GM12892 (cell line): ENCODE measurements at places on chromosomes 4 and X.

- DNase-seq: no peak
These were observed 49.5 kb downstream of the PSAPL1 start for GRCh38 chr4:7384929-7385890.

DNA sequence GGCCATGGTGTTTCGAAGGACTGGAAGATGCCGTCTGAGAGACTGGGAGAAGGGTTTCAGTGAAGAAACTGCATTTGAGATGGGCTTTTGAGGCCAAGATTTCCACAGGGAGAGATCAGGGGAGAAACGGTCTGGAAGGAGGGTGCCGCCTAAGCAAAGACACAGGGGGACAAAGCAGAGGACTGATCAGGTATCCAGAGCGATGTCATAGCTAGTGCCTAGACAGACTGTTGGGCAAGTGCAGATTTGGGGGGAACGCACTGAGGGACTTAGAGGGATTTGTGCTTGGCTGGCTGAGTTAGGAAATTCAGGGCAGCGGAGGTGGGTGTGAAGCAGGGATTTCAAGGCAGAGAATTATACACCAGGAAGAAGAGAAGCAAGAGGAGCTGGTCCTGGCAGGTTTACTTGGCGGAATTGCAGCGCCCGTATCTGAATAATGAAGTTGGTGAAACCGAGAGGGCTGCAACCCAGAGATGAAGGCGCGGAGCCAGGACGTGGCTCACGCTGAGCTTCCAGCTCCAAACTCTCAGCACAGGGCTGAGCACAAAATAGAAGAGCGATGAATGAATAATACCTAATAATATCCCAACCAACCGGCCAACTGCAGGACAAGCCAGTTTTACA, 106.9 kb downstream of the MAML3 start:
- DNase-seq: no peak

DNA sequence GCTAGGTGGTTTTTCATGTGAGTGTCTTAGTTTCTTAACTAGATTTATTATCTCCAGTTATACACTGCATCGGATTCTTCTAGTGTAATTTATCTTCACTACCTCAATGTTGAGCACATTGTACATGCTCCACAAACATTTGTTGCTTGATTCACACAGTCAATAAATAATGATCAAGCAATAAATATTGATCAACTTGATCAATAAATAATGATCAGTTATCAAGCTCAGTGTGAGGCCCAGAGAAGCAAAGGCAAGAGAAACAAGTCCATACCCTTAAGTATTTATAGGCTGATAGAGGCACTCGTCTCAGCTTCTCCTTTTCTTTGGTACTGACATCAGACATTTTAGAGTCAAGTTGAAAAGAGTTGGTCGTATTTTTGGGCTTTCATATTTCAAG, 5.1 kb upstream of the VBP1 start:
- DNase-seq: no peak

DNA sequence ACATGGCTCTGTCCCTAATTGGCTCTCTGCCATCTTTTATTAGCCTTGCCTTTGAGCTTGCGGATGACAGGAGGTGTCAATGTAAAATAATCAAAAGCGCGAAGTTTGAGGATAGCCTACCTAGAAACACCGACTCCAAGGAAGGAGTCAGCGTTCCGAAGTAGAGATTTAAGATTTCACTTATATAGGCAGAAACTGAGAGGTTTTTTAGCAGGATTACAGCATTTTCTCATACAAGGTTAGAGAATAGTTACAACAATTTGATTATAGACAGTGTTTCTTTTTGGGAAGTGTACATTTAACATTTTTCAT, 499 bp upstream of the NFXL1 start:
- no peak for DNase-seq

GRCh38 chr4:23750125-23750524, 139.7 kb downstream of the PPARGC1A start:
- DNase-seq: no peak

DNA sequence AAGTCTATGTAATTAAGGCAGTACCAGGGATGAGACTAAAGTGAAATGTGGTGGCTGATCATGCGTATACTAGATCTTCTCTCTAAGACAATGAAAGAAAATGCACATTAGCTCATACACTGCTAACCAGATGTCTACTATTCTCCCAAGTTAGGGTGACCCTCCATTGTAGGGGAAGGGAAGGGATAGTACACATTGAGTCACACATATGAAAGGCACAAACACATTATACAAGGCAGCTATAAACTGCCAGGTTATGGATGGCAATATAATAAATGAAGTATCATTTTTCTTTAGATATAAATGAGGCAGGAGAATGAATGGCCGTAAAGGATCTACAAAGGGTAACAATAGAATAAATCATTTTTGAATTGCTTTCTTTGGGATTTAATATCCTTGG, 4.5 kb downstream of the SHROOM3 start:
- DNase-seq: no peak

- DNase-seq: no peak
These were observed 47.2 kb downstream of the DMP1 start for GRCh38 chr4:87697272-87697671.

- DNase-seq: no peak
These were observed 167.5 kb downstream of the ADGRA3 start for GRCh38 chr4:22348410-22348809.

GRCh38 chr4:158873795-158874401, 105.1 kb downstream of the FNIP2 start:
- no peak for DNase-seq

DNA sequence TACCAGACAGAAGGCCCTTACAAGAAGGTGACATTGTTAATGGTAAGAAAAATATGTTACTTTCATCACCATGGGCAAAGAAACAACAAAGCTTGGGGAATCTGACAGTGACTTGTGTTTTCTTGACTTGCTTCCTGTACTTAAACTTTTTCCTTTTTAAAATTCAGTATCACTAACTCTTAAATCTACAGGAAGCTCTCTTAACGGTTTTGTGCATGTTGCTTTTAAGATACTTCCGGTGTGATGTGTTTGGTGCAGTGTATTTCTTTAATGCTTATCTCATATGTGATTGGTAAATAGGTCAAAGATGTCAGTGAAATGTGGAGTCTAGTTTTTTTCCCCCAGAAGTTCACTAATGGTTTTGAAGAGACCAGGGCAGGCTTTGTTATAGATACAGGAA, 45.2 kb downstream of the ADH5 start:
- DNase-seq: no peak

DNA sequence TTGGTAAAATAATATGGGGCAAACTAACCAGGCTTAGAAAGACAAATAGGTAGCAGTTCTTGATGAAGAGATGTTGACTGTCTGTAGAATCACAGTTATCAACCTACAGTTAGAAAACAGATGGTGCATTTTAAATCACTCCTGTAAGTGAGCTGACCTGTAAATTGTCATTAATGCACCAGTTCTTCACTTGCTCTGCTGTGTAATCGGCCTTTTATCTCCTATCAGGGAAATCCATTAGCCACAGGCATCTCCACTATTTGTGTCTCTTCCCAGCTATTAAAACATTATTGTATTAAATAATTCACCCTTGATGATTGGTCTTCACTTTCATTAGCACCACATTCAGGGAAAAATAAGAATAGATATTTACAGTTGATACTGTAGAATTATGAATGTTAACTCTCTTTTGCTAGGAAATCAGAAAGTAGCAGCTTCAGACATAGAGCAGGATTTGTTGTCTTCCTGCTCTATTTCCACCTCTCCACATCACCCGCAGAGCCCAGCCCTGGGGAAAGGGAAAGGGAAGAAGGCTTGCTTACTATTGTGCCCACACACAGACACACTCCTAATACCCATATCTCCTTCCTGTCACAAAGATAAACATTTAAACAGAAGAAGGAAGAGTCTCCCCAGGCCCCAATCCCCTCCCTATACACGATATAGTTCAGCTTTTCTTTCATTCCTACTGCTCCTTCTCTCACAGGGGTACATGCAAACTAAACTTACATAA, 97.1 kb downstream of the REELD1 start:
- DNase-seq: no peak

DNA sequence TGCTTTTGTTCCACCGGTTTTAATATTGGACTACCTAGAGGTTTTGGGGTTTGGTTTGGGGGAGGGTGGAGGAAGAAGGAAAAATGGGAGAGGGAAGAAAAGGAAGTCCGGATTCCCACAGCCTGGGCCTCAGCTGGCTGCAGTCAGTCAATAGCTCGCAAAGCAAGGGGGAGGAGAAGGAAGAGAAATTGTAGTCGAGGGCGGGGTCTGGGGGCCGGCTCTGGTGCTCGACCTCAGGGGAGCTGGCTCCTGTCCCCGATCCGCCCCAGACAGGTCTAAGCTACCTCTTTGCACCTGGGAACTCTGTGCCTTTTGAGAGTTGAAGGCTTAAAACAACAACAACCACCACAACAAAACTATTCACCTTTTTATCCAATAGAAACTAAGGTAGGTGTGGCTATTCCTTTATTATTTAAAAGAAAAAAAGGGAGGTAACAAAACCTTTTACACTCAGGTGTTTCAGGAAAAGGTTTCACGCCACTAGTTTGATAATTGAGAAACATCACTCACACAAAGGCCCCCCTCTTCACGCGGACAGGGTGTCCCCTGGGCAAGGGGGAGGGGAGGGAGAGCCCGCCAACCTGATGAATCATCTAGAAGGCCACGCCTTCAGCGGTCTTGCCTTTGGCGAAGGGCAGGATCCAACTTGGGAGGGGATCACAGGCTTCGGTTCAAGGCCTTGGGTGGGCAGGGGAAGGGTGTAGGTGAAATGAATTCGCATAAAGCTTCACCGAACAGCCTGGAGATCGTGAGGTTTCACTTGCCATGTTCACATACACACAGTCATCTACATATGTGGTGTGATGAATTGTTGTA, 1.6 kb upstream of the LNX1 start:
- DNase-seq: no peak

GRCh38 chr4:189660722-189661360, 279.8 kb upstream of the FRG1 start:
- no peak for DNase-seq

DNA sequence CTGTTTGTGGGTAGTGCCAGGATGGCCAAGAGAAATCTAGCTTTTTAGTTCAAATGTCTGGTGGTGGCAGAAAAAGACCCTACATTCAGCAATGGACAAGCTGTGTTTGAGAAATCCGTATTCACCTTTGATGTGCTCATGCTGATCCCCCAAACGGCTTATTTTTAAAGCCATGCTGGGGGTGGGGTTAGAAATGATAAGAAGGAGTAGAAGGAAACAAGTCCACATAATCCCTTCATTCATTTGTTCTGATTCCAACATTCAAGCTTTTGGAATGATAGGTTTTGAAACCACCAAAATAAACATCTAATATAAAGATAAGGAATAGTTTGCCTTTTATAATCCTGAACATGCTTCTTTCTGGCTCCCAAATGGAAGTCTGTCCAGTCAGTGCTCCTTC, 92.0 kb upstream of the DKK2 start:
- no peak for DNase-seq

DNA sequence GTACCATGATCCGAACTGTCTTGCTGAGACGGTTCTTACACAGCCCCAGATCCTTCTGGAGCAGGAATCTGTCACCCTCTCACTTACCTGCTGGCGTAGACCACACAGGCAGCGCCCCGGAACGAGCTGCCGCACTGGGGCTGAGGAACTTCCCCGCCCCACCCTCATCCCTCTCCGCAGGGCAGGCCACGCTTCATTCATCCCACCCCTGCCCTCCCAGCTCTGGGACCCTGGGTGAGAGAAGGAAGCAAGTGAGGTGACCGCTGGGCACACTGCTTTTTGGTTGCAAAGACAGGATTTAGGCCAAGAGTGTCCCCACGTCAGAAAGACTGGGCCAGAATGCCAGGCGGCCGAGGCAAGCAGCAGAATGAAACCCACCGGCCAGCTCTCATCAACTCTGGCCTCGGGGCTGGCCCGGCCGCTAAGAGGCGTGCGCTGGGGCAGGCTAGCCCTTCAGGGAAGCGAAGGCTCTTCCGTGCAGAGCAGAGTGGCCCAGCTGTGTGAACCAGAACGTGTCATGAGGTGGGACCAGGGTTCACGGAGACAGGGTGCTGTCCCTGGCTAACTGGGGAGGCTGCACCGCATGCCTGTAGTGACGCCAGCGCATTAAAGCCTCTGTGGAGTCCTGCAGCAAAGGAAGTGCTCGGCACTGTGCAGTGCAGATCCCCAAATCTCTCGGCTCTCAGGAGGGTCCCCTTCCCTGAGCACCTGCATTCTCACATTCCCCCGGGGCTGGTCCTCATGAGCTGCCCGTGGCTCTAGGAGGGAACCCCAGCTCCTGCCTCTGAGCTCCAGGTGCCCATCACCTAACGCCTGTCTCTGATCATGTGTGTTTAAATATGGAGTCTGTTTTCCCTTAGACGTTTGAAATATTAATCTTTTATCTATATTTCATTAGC, 6.4 kb downstream of the LRPAP1 start:
- DNase-seq: no peak

DNA sequence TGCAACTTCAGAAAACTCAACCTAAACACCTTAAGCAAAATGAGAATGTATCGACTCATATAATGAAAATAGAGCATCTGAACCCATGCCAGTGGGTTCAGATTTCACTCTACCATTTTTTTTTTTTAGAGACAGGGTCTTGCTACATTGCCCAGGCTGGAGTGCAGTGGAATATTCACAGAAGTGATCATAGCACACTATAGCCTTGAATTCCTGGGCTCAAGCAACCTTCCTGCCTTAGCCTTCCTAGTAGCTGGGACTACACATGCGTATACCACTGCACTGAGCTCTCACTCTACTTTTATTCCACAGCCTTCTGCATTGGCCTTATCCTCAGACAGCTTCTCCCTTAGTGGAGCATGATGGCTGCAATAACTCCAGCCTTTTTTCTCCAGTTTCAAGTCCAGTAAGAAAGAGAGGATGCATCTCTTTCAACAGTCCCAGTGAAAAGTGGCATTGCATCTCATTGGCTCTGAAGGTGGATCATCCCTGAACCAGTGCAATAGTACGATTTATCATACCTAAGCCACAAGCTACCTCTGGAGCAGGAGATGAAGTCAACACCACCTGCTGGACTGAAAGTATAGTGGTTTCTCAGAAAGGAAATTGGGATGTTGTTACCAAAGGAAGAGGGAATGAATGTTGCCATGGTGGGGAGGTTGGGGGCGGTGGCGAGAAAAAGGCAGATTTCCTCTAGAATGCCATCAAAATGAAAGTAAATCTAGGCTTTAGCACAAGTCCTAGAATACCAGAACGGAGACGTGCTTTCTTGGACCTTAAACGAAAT, 2.0 kb upstream of the SOD3 start:
- DNase-seq: no peak

DNA sequence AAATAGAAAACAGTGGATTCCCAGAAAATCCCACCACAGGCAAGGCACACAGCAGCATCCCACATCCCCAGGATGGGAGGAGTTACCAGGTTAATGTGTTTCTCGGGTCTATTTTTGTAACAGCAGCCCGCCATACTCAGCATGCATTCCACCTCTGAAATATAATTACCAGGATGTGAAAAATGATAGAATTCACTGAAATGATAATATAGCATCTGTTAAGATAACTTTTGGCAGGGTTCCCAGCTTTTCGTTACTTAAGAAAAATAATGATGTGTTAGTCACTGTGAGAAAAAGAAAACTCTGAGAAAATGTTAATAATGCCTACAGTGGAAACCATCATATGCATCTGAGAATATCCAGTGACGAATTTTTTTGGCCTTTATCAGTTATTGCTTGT, 87.1 kb downstream of the VCX2 start:
- no peak for DNase-seq

GRCh38 chr4:82293304-82293703, 80.5 kb downstream of the HNRNPD start:
- no peak for DNase-seq
